Activated CD4-positive, alpha-beta memory T cell treated with anti-CD3 and anti-CD28 coated beads, Interleukin-2, amount 10 ng/mL, durations not matched to agents 7 days and 5 days (primary cell): ENCODE measurements at places on chromosomes 12 and 14. TPM values are rescaled to one million over a fixed set of nuclear protein-coding genes. Genes with fewer than 3 reads are reported as not detected.

The NRL gene
- 2.1 TPM for total RNA-seq

The UNC79 gene
- not detected for total RNA-seq

The SCN8A gene
- 0.58 TPM for total RNA-seq

The PLEK2 gene
- 0.43 TPM for total RNA-seq

The FAM181A gene
- not detected for total RNA-seq

The CIROP gene
- not detected for total RNA-seq

The SPTLC2 gene
- 40.6 TPM for total RNA-seq

The KRT2 gene
- not detected for total RNA-seq

- H3K27ac ChIP-seq = no peak overlapping the region
- H3K27me3 ChIP-seq = peaks cover 17% of the 10 kb centered on the region
- DNase-seq = no peak
- no peak overlapping the region for H3K4me3 ChIP-seq
- H3K36me3 ChIP-seq = no peaks in the 10 kb centered on the region
Observed at GRCh38 chr14:81261176-81261575, 40.4 kb upstream of the GTF2A1 start.

GRCh38 chr12:22600181-22600580 lies 24.8 kb upstream of the ETNK1 start:
- no peak overlapping the region for H3K4me3 ChIP-seq
- DNase-seq = no peak
- H3K27me3 ChIP-seq = no peaks in the 10 kb centered on the region
- H3K27ac ChIP-seq = no peak overlapping the region

GRCh38 chr14:53542732-53543131 lies 389.6 kb upstream of the DDHD1 start:
- no peak overlapping the region for H3K27ac ChIP-seq
- no peak overlapping the region for H3K4me3 ChIP-seq
- no peaks in the 10 kb centered on the region for H3K36me3 ChIP-seq
- no peak for DNase-seq
- no peaks in the 10 kb centered on the region for H3K4me1 ChIP-seq

DNA sequence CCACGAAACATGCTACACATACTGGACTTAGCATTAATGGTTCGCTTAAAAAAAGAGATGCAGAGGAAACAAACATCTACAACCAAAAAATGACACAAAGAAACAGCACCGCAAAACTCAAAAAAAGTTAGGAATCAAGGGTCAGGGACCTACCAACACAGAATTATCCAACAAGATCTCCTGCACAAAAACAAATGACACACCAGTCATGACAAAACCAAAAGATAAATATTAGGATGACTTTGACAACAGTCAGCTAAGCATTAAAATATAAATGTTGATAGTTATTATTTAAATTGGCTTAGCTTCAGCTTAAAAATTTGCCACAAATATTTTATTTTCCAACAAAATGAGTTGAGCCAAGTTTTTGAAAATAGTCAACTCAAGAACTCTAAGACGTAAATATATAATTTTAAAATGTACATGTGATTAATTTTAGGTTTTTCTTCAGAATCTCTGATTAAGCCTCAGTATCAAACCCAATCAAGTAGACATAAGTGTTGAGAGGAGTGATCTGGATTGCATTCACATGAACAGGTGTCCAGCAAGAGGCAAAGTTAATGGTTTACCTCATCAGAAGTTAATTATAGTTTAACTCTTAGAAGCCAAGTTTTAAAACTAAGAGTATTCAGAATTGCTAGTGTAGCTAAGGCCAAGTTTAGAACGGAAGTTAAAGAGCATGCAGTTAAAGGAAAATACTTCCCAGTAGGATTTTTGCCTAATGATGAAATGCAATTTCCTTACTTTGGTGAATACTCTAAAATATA lies 79.9 kb downstream of the HEATR5A start:
- no peak for DNase-seq
- peaks cover 3% of the 10 kb centered on the region for H3K36me3 ChIP-seq
- no peak overlapping the region for H3K27ac ChIP-seq
- H3K4me1 ChIP-seq = no peaks in the 10 kb centered on the region
- no peak overlapping the region for H3K4me3 ChIP-seq

- H3K27ac ChIP-seq = no peak overlapping the region
- DNase-seq = no peak
- H3K4me1 ChIP-seq = peaks cover 43% of the 10 kb centered on the region
- no peak overlapping the region for H3K4me3 ChIP-seq
- no peaks in the 10 kb centered on the region for H3K27me3 ChIP-seq
Observed at GRCh38 chr12:26750531-26751175, 82.3 kb downstream of the ITPR2 start.

GRCh38 chr12:21813125-21813524 lies 38.6 kb upstream of the KCNJ8 start:
- no peak overlapping the region for H3K27ac ChIP-seq
- no peaks in the 10 kb centered on the region for H3K36me3 ChIP-seq
- H3K4me1 ChIP-seq = no peaks in the 10 kb centered on the region
- no peak for DNase-seq
- no peaks in the 10 kb centered on the region for H3K27me3 ChIP-seq

- H3K4me1 ChIP-seq = peaks cover 40% of the 10 kb centered on the region
- H3K27ac ChIP-seq = no peak overlapping the region
- peaks cover 3% of the 10 kb centered on the region for H3K36me3 ChIP-seq
- H3K4me3 ChIP-seq = no peak overlapping the region
- DNase-seq = no peak
Observed at GRCh38 chr14:49966304-49966809, 73.5 kb downstream of the ARF6 start.

- peaks cover 1% of the 10 kb centered on the region for H3K4me1 ChIP-seq
- H3K27ac ChIP-seq = no peak overlapping the region
- H3K27me3 ChIP-seq = no peaks in the 10 kb centered on the region
- H3K4me3 ChIP-seq = no peak overlapping the region
- no peaks in the 10 kb centered on the region for H3K36me3 ChIP-seq
- no peak for DNase-seq
Observed at GRCh38 chr12:24229031-24229700, 279.7 kb upstream of the SOX5 start.

DNA sequence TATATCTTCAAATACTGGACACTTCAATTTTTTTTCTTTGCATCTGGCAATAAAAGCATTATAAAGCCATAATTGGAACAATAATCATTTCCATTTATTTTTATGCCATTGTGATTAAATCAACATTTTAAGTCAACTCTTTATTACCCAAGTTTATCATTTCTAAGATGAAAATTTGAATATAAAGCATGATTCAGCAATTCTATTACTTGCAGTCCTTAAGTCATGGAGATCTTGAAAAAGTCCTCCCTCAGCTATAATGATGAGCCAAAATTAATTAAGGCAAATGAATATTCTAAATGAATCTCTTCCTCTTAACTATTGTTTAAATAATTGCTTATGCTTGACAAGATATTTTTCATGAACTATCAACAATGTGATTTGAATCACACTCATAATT lies 65.7 kb downstream of the LIN7A start:
- no peak for DNase-seq
- H3K27ac ChIP-seq = no peak overlapping the region
- H3K27me3 ChIP-seq = no peaks in the 10 kb centered on the region
- H3K4me1 ChIP-seq = no peaks in the 10 kb centered on the region

DNA sequence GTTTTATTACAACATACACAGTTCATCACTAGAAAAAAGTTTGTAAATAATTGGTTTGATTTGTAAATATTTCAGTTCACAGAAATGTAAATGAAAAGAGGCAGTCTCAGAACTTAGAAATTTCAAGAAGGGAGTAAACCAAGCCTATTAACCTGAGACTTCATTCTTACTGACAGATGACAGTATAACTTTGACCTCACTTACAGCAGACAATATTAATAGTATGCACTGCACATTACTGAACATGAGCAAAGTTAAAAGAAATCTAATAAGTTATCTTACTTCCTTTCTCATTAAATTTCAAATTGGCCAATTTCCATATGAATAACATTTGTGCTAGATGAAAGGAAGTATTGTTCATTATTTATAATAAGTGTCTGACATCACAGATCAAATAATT lies 235.8 kb downstream of the SLC6A15 start:
- DNase-seq = no peak
- no peaks in the 10 kb centered on the region for H3K27me3 ChIP-seq
- no peaks in the 10 kb centered on the region for H3K36me3 ChIP-seq
- no peak overlapping the region for H3K4me3 ChIP-seq
- no peak overlapping the region for H3K27ac ChIP-seq

DNA sequence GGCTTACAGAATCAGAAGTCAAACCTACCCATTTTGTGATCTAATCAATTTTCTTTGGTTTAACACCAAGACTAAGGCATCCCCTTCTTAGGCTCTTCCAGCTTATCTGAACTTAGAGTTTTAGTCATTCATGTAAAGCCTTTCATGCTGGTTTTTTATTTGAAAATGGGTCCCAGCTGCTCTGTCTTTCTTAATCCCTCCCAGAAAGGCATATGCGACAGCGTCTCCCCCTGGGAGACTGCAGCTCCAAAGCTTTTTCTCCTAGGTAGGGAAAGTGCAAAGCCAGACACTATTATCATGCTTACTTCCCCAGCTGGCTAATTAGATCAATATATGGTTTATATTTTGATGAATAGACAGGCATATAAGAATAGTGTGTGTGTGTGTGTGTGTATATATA lies 96.6 kb upstream of the E2F7 start:
- DNase-seq = no peak
- no peaks in the 10 kb centered on the region for H3K4me1 ChIP-seq
- no peaks in the 10 kb centered on the region for H3K27me3 ChIP-seq
- no peaks in the 10 kb centered on the region for H3K36me3 ChIP-seq

DNA sequence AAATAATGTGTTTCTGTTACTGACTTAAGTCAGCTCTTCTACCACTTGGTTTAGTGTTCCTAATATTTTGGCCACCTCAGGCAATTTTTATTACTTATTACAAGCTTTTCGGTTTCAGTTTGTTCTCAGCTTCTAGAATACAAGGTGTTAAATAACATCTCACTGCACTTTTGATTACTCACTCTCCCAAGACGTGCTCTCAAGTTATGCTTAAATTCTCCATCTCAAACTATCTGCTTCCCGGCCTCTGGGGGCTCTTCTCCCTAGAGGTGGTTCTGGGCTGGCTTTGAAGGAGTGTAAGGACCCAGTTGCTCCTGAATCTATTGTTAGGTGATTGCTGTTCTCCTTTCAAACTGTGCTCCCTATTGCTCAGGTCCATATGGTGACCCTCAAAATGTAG lies 193.9 kb upstream of the DDHD1 start:
- no peak overlapping the region for H3K4me3 ChIP-seq
- no peak overlapping the region for H3K27ac ChIP-seq
- no peaks in the 10 kb centered on the region for H3K36me3 ChIP-seq
- H3K4me1 ChIP-seq = no peaks in the 10 kb centered on the region
